CD4-positive, alpha-beta memory T cell (primary cell): ENCODE measurements at places on chromosomes 11 and 22. TPM values are rescaled to one million over a fixed set of nuclear protein-coding genes. Genes with fewer than 3 reads are reported as not detected.

DNA sequence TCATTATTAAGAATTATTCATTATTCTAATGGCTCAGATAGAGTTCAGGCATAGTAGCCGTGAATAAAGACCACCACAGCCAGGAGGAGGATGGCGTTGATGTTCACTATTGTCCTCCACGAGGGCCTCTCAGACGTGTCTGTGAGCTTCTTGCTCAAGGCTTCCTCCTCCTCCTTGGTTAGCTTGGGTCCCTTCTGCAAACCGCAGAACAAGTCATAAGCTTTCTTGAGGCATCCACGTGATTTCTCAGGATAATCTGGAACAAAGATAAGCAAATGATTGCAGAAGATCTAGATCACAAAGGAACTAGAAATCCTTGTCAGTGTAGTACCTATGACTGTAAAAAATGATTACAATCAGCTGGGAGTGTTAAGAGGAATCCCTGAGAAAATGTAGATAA is 13.6 kb upstream of the RFPL2 start:
- H3K4me1 ChIP-seq = no peaks in the 10 kb centered on the region
- no peak overlapping the region for H3K27ac ChIP-seq
- no peak for DNase-seq
- no peaks in the 10 kb centered on the region for H3K36me3 ChIP-seq
- no peaks in the 10 kb centered on the region for H3K27me3 ChIP-seq

- no peak overlapping the region for H3K27ac ChIP-seq
- DNase-seq = no peak
Observed at GRCh38 chr22:20247010-20247505, 21.1 kb downstream of the RTN4R start.

DNA sequence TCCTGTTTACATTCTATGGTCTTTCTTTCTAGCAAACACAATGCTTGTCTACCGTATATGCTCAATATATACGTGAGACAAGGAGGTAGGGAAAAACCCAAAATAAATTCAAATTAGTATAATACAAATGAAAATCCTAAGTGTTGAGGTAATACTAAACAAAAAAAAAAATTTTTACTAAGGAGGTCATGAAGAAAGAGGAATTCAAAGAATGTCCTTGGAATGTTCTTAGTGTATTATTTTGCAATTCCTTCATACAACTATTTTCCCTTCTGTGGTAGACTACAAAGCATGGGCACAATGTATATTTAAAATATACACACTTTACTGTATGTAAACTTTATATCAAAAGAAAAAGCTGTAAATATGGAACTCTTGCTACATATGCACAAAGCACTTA is 36.4 kb downstream of the PIK3C2A start:
- H3K27ac ChIP-seq = no peak overlapping the region
- H3K27me3 ChIP-seq = no peaks in the 10 kb centered on the region
- no peak for DNase-seq
- no peaks in the 10 kb centered on the region for H3K4me1 ChIP-seq

DNA sequence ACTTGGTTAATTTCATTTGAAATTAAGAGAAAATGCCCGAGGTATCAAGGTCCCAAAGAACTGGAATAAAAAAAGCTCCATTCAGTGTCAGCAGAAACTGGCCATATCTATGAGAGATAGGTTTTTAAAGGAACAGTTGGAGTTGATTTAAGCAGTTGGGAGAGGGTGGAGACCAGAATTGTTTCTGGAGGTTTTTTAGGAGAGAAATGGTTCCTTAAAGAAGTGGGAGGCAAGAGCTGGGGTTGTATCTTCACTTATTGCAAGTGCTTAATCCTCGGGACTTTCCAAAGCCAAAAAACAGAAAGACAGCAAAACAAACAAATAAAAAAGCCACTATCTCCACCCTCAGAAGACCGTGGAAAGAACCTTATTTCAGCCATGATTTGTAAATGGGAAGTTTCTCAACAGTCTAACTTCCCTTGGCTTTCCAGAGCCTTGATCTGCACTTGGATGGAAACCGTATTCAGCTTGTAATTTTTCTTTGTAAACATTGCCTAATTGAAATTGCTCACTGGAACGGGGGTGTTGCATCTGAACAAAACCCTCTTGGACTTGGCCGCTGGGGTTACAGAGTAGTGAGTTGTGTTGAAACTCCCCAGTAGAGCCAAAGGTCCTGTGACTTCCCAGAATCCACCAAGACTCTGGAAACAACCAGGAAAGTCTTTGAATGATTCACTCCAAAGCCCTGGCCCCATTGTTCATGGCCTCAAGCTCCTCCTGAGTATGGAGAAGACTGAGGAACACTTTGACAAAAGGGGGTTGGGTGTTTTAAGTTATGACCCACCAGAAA is 115.6 kb downstream of the SLC1A2 start:
- H3K4me3 ChIP-seq = no peak overlapping the region
- no peaks in the 10 kb centered on the region for H3K27me3 ChIP-seq
- DNase-seq = no peak

Gene GAL3ST1
- total RNA-seq = 2.8 TPM

DNA sequence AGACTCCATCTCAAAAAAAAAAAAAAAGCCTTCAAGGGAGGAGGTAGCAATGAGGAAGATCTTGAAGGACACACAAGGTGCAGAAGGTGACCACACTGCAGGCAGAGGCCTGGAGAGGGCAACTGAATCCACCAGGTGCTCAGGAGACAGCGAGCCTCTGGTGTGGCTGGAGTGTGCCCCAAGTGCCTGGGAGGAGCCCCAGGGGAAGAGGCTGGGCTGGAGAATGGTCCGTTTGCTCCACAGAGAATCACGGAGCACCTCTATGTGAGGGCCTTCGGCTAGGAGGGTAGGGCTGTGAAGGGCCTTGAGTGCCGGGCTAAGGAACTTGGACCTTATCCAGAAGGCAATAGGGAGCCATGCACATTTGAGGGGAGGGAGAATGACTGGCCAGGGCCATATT is 50.3 kb downstream of the ARRB1 start:
- DNase-seq = no peak
- H3K4me3 ChIP-seq = no peak overlapping the region
- H3K27ac ChIP-seq = no peak overlapping the region
- no peaks in the 10 kb centered on the region for H3K4me1 ChIP-seq
- no peaks in the 10 kb centered on the region for H3K27me3 ChIP-seq

DNA sequence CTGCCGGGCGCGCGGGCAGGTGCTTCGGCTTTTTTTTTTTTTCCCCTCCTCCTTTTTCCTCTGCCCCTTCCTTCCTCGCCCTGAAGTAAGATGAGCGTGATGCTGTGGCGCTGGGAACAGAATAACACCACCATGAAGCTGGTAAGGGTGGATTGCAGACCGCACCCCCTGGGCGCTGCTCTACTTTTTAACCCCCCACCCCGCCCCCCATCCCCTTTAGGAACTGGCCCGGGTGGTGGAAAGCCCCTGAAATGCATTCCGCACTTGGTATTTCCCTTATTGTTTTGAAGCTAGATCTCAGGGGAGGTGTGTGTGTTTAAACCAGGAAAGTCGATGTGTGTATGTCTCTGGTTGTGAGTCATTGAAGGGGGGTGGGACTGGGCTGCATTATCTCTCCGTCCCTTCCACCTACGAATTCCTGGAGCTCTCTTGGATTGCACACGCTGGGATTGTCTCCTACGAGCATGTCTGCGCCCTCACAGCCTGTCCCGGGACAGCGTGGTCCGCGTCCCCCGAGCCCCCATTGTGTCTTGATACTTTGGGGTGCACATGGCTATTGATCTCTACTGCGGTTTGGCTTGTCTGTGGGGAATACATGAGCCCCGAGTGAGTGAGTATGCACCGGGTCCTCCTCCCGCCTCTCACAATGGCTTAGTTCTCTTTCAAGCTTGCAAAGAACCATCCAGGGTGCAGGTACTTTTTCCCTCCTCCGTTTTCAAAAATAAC is 64.9 kb downstream of the NAV2 start:
- H3K27me3 ChIP-seq = peaks cover 6% of the 10 kb centered on the region
- no peak overlapping the region for H3K27ac ChIP-seq
- no peak for DNase-seq
- H3K36me3 ChIP-seq = no peaks in the 10 kb centered on the region
- H3K4me1 ChIP-seq = peaks cover 6% of the 10 kb centered on the region

GRCh38 chr11:73137944-73138274 is 4.2 kb downstream of the FCHSD2 start:
- no peak overlapping the region for H3K4me3 ChIP-seq
- H3K4me1 ChIP-seq = peaks cover 43% of the 10 kb centered on the region
- peaks cover 4% of the 10 kb centered on the region for H3K36me3 ChIP-seq
- no peaks in the 10 kb centered on the region for H3K27me3 ChIP-seq

DNA sequence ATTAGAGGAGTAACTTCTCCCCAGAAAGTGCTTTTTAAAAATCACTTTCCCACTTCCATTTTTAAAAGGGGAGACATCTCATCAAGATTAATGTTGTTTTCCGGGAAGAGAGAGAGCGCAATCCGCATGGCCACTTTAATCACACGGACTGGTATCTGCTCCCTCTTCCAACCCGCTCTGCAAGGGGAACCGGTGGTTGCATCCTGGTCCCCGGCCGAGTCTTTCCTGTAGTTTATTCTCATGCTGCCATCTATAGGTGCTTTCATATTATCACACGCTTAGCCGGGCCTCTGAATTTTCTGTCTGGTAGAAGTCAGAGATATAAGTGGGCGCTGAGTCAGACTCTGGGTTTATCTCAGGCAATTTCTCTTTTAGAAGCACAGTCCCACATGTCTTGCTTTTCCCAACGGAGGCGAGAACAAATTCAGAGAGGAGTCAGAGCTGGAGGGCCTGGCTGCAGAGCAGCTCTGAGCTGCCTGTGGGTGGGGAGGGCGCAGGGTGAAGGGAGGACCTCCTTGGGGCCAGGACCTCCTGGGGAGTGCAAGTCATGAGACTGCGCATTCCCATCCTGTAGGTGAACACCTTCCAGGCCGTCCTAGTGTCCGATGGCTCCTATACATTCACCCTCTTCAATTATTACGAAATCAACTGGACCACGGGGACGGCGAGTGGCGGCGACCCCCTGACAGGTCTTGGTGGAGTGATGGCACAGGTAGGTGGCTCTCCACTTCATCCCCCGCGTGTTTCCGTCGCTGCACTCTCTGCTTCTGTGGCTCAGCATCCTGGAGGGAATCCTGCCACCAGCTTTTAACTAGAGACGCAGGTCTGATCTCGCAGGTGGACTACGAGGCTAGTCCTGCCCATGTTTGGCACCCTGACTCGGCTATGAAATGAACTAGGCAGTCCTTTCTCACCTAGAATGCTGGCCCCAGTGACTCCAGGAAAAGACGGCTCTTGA is 11.7 kb downstream of the TECTA start:
- no peak overlapping the region for H3K4me3 ChIP-seq
- H3K36me3 ChIP-seq = no peaks in the 10 kb centered on the region
- no peaks in the 10 kb centered on the region for H3K4me1 ChIP-seq
- peaks cover 4% of the 10 kb centered on the region for H3K27me3 ChIP-seq

Gene CCDC89
- 0.70 TPM for total RNA-seq

Gene RAC2
- 318 TPM for total RNA-seq

GRCh38 chr11:3194016-3194816 is 24.4 kb downstream of the MRGPRG start:
- H3K36me3 ChIP-seq = no peaks in the 10 kb centered on the region
- H3K4me3 ChIP-seq = no peak overlapping the region
- no peak overlapping the region for H3K27ac ChIP-seq
- no peaks in the 10 kb centered on the region for H3K27me3 ChIP-seq
- DNase-seq = no peak

GRCh38 chr11:128965485-128965884 is 22.8 kb upstream of the TP53AIP1 start:
- no peaks in the 10 kb centered on the region for H3K36me3 ChIP-seq
- no peaks in the 10 kb centered on the region for H3K27me3 ChIP-seq
- peaks cover 15% of the 10 kb centered on the region for H3K4me1 ChIP-seq
- H3K4me3 ChIP-seq = no peak overlapping the region
- no peak for DNase-seq
- no peak overlapping the region for H3K27ac ChIP-seq

DNA sequence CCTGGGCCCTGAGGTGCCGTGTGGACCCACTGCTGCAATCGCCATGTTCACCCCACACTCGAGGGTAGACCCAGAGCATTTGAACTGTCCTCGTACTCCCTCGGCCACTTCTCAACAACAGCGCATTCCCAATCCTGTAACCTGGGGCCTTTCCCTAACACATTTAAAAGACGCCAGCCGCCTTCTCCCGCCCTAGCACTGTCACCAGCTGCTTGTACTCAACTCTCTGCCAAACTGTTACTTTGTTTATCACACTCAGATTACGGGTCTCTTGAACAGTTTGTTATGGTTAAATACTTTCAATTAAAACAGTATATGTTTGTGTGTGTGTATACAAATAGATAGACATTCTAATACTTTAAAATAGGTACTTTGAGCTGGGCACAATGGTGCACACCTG is 20.7 kb downstream of the CDKN1C start:
- DNase-seq = no peak
- no peak overlapping the region for H3K4me3 ChIP-seq
- H3K27ac ChIP-seq = no peak overlapping the region
- no peaks in the 10 kb centered on the region for H3K4me1 ChIP-seq

- DNase-seq = no peak
- no peak overlapping the region for H3K27ac ChIP-seq
- no peaks in the 10 kb centered on the region for H3K4me1 ChIP-seq
Observed at GRCh38 chr11:44280257-44280656, 29.7 kb downstream of the ALX4 start.

Gene C11orf16
- total RNA-seq = not detected

Gene TKFC
- 42.1 TPM for total RNA-seq

Gene OR4A16
- total RNA-seq = not detected

DNA sequence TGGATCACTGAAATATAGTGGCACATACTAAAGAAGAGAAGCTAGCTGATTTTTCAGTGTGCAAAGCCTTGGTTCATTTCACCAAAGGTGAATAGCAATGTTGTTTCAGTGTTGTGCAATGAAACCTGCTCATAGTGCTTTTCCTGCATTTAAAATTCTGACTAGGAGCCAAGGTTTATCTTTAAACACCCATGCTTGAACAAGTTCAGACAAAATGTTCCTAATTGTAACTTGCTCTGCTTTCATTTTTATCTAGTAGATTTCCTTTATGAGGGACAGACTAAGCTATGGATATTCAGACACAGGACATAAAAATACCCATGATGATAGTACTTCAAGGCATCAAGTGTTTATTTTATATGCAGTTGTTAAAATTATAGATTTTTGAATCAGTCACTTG is 47.7 kb downstream of the BBOX1 start:
- no peak for DNase-seq
- no peaks in the 10 kb centered on the region for H3K36me3 ChIP-seq
- no peaks in the 10 kb centered on the region for H3K4me1 ChIP-seq
- H3K27ac ChIP-seq = no peak overlapping the region
- no peaks in the 10 kb centered on the region for H3K27me3 ChIP-seq
- H3K4me3 ChIP-seq = no peak overlapping the region

DNA sequence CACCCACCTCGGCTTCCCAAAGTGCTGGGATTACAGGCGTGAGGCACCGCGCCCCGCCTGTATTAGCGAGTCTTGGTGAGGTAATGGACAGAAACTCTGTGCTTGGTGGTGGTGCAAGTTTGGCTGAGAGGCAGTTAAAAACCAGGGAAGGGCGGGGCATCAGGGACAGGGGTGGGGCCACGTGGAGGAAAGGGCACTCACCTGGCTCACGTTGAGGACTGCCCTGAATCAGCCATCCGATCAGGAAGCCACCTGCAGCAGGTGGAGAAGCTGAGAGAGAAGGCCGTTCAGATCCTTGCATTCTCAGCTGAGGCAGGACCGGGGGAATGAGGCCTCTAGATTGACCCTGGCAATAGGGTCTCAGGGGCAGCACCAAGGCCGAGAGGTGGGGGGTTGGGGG is 12.1 kb upstream of the CHRM1 start:
- no peaks in the 10 kb centered on the region for H3K4me1 ChIP-seq
- H3K36me3 ChIP-seq = no peaks in the 10 kb centered on the region
- no peak for DNase-seq
- no peak overlapping the region for H3K27ac ChIP-seq

Gene UBQLN3
- total RNA-seq = not detected
